WTC11 (cell line): ENCODE measurements at places on chromosomes 2 and 18. TPM values are rescaled to one million over a fixed set of nuclear protein-coding genes. Genes with fewer than 3 reads are reported as not detected.

DNA sequence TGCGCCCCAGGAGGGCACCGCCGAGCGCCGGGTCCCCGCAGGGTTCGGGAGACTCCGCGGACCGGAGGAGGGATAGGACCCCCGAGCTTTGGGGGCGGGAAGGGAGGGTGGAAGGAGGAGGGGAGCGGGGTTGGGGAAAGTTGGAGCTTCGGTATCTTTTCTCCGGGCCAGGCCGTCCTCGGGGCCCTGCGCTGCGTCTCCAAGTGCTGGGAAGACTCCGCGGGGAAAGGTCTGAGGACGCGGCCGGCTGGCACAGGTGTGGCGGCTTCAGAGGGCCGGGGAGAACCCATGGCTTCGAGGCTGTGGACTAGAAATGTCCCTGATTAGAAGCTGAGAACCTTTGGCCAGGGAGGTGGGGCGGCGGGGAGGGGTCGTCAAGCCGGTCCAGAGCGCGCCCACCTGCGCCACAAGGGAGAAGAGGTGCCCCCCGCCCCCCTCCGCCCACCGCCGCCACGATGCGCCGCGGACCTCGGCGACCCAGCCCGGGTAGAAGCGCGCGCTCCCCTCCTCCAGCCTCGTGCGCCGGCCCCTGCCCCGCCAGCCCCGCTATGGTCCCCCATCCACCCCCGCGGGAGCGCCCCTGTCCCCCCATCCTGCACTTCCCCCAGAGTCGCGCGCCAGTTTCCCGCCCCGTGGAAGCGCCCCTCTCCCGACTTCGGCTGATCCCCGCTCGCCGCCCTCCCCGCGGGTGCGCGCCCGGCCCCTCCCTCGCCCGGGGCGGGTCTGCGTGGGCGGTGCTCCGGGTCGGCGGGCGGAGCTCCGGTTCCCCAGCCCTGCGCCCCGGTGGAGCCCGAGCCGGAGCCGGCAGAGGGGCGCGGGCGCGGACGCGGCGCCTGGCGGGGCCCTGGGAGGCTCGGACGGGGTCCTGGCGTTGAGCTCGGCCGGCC, at the start of gene SNTG2:
Gene SNTG2 (plus strand): TSS at position 770 of the 887 bp plus-strand sequence. CDS start 148 bp downstream, outside the sequence.
- peak; percentile 73 for DNase-seq

- no peak for DNase-seq
These were observed 44.8 kb downstream of the KCMF1 start for GRCh38 chr2:85015653-85016360.

DNA sequence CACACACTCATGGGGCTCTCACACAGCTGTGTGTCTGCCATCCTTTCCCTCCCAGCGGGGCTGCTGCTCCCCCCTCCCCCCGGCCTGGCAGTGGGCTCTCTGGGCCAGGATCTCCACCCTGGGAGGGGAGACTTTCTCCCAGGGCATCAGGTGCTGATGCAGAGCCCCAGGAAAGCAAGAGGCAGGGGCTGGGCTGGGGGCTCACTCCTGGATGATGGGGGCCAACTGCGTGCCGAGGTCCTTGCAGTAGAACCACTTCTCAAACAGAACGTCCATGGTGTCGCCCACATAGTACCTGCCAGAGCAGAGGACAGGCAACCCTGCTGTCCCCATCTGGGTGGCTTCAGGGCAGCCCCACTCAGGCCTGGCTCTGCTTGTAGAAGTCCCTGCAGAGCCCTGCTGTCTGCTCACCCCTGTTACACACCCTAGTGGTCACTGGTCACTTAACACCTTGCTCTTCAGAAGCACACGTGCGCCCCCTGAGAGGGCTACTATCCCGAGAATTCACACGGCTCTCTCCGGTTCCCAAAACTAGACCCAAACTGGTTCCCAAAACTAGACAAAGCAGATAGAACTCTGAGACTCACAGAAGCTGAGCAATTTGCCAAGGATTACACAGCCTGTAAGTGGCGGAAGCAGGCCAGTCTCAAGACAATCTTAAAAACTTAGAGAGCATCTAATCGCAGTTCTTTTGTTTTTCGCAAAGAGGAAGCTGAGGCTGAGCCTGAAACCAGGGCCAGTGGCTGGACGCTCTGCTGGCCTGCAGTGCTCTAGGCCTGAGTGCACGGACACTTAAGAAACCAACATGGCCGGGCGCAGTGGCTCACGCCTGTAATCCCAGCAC, 6.6 kb upstream of the OXER1 start:
- DNase-seq, result peak; percentile 74

DNA sequence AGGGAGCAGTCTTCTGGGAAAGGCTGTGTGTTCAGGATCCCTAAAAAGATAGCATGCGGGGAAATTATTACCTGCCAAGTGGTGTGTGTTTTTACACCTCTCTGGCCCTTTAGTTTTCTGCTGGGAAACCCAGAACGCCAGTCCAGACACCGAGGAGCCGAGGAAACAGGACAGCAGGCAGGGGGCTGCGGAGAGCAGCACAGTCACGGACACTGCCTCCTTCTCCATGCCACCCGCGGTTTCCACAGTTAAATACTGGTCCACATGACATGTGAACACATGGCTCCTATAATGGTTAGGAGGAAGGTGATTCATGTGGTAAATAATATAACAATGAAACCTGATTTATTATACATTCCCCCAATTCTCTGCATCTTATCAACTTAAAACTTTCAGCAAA, 20.4 kb downstream of the CNOT11 start:
- DNase-seq, result no peak

GRCh38 chr2:224036731-224037361, 2.2 kb downstream of the SERPINE2 start:
- DNase-seq, result no peak

- DNase-seq, result no peak
These were observed 116.2 kb downstream of the RAB3GAP1 start for GRCh38 chr2:135168204-135168856.

- no peak for DNase-seq
These were observed 1.7 kb upstream of the MLPH start for GRCh38 chr2:237485304-237485703.

GRCh38 chr2:151691631-151692030, 42.6 kb downstream of the NEB start:
- DNase-seq, result no peak

GRCh38 chr18:42517896-42518295, 562.9 kb downstream of the PIK3C3 start:
- DNase-seq, result no peak

- DNase-seq, result no peak
These were observed 47.4 kb downstream of the CACNB4 start for GRCh38 chr2:152051436-152051835.

ERMN gene
- total RNA-seq, result 0.50 to 0.59 TPM in 2 of 3 replicates, not detected in the other

PXDN gene
- total RNA-seq, result 146 to 166 TPM (median 157 TPM) in 3 replicates

SERPINB4 gene
- total RNA-seq, result 0.37 to 1.3 TPM (median 0.53 TPM) in 3 replicates

NDUFV2 gene
- total RNA-seq, result 165 to 192 TPM (median 167 TPM) in 3 replicates

RRM2 gene
- 119 to 129 TPM (median 126 TPM) in 3 replicates for total RNA-seq

MC5R gene
- total RNA-seq, result 0.14 to 0.27 TPM (median 0.15 TPM) in 3 replicates

DSG2 gene
- total RNA-seq, result 113 to 117 TPM (median 113 TPM) in 3 replicates

ASB18 gene
- not detected in 3 replicates for total RNA-seq

SPRED2 gene
- total RNA-seq, result 26.4 to 34.1 TPM (median 32.7 TPM) in 3 replicates
